ENCODE measurements at places on chromosomes 1 and 21.

- no peak overlapping the region for H3K4me3 ChIP-seq
- no peak overlapping the region for H3K27ac ChIP-seq
- no peaks in the 10 kb centered on the region for H3K27me3 ChIP-seq
- H3K4me1 ChIP-seq: no peaks in the 10 kb centered on the region
- no peak for DNase-seq
- H3K36me3 ChIP-seq: peaks cover 3% of the 10 kb centered on the region
Observed at GRCh38 chr1:21269461-21270085, 20.7 kb downstream of the ECE1 start.

DNA sequence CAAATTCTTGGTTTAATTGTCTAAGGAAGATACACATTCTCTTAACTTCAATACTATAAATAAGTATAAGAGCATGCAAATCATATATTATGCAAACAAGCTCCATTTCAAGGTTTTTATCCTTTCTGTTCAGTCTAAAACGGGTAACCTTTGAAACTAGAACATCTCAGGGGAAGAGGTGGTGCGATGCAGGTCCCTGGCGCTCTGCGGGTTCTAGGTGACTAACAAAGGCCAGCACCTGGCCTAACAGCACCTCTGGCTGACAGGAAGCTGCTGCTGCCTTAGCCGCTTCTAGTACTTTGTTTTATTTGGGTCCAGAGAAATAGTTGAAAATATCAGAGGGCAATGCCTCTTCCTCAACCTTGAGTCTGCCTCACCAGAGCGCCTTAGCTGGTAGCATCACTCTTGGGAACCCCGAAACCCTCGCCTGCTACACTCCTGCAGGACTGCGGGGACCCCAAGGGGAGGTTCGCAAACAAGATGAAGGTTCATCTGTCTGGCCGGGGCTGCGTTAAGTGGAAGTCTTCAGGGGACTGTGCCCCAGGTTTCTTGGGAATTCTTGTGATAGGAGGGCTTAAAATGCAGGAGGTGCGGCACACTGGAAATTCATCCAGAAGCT lies 45.5 kb downstream of the PRDM15 start:
- H3K36me3 ChIP-seq: no peaks in the 10 kb centered on the region
- H3K27me3 ChIP-seq: no peaks in the 10 kb centered on the region
- DNase-seq: no peak
- no peak overlapping the region for H3K27ac ChIP-seq
- no peaks in the 10 kb centered on the region for H3K4me1 ChIP-seq
- H3K4me3 ChIP-seq: no peak overlapping the region

- no peaks in the 10 kb centered on the region for H3K4me1 ChIP-seq
- H3K27ac ChIP-seq: no peak overlapping the region
- DNase-seq: no peak
- no peaks in the 10 kb centered on the region for H3K27me3 ChIP-seq
- H3K4me3 ChIP-seq: no peak overlapping the region
- no peaks in the 10 kb centered on the region for H3K36me3 ChIP-seq
Observed at GRCh38 chr1:213268221-213268620, 217.2 kb downstream of the RPS6KC1 start.

GRCh38 chr21:40792691-40793456 lies 54.1 kb downstream of the DSCAM start:
- no peak overlapping the region for H3K27ac ChIP-seq
- DNase-seq: no peak
- no peaks in the 10 kb centered on the region for H3K27me3 ChIP-seq
- no peak overlapping the region for H3K4me3 ChIP-seq
- no peaks in the 10 kb centered on the region for H3K4me1 ChIP-seq

- H3K36me3 ChIP-seq: no peaks in the 10 kb centered on the region
- DNase-seq: no peak
- H3K27me3 ChIP-seq: no peaks in the 10 kb centered on the region
- no peak overlapping the region for H3K4me3 ChIP-seq
- no peaks in the 10 kb centered on the region for H3K4me1 ChIP-seq
Observed at GRCh38 chr1:202264726-202265125, 71.1 kb downstream of the LGR6 start.

DNA sequence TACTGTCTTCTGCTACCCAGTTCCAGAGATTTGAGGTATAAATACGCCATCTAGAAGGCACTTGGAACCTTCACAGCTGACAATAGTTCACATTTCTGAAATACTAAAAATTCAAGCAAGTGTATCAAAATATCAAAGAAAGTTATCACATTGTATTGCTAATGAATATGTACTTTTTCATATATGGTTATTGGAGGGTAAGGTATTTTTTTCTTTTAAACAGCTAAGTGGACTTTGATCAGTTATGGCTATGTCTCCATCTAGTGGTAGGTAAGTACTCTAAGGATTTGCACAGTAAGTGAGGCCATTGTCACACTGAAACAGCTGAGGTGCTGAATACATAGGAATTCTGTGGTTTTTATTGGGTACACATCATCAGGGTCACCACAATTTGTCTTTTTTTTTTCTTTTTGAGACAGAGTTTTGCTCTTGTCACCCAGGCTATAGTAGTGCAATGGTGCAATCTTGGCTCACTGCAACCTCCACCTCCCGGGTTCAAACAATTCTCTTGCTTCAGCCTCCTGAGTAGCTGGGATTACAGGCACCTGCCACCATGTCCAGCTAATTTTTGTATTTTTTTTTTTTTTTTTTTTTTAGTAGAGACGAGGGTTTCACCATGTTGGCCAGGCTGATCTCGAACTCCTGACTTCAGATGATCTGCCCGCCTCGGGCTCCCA lies 49.1 kb upstream of the CR2 start:
- no peak overlapping the region for H3K4me3 ChIP-seq
- peak; percentile 67 for DNase-seq
- H3K4me1 ChIP-seq: no peaks in the 10 kb centered on the region

GRCh38 chr1:174425121-174425520 lies 22.6 kb upstream of the GPR52 start:
- DNase-seq: no peak
- H3K27me3 ChIP-seq: no peaks in the 10 kb centered on the region
- H3K27ac ChIP-seq: no peak overlapping the region
- no peaks in the 10 kb centered on the region for H3K4me1 ChIP-seq
- no peaks in the 10 kb centered on the region for H3K36me3 ChIP-seq

- H3K36me3 ChIP-seq: no peaks in the 10 kb centered on the region
- peaks cover 15% of the 10 kb centered on the region for H3K27me3 ChIP-seq
- no peak for DNase-seq
- no peak overlapping the region for H3K4me3 ChIP-seq
Observed at GRCh38 chr1:184388971-184389370, 2.1 kb downstream of the C1orf21 start.

DNA sequence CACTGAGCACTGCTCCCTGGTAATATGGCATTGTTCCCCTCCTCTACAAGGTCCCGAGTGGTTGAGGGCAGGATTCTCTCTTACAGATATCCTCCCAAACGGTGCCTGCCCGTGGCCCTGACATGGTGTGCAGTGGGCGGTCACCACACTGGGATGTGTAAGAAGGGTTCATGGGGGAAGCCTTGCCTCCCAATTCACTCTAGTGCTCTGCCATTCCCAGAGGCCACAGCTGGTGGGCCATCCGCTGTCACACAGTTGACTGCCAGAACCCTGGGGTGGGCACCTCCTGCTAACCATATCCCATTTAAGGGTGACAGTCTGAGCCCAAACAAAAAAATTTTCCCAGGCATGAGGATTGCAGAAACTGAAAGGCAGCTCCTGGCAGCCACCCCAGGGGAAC lies 9.1 kb downstream of the GJA5 start:
- no peaks in the 10 kb centered on the region for H3K27me3 ChIP-seq
- no peaks in the 10 kb centered on the region for H3K36me3 ChIP-seq
- peaks cover 2% of the 10 kb centered on the region for H3K4me1 ChIP-seq
- H3K4me3 ChIP-seq: no peak overlapping the region

DNA sequence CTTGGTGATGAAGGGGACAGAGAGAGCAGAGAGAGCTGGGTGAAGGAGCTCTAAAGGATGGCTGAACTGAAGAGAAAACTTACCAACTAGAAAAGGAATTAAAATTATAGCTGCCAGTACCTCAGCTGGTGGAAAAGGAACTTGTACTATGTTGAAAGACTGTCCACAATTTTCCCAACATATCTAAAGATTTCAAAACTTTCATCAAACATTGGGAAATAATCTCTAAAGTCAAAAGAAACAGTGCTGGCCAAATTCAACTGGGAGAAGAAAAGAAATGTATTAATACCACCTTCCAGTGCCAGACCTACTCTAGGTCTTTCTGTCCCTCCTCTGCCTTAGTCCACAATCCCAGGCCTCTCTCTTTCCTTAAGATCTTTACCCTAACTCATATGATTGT lies 6.1 kb downstream of the SMG5 start:
- peaks cover 21% of the 10 kb centered on the region for H3K36me3 ChIP-seq
- H3K27ac ChIP-seq: no peak overlapping the region
- H3K4me3 ChIP-seq: no peak overlapping the region
- no peaks in the 10 kb centered on the region for H3K4me1 ChIP-seq

- no peak for DNase-seq
- no peak overlapping the region for H3K4me3 ChIP-seq
- H3K27me3 ChIP-seq: no peaks in the 10 kb centered on the region
- no peaks in the 10 kb centered on the region for H3K36me3 ChIP-seq
- H3K27ac ChIP-seq: no peak overlapping the region
Observed at GRCh38 chr1:234916840-234917239, 211.8 kb downstream of the TOMM20 start.

GRCh38 chr1:55747408-55747841 lies 532.3 kb upstream of the USP24 start:
- no peaks in the 10 kb centered on the region for H3K36me3 ChIP-seq
- no peaks in the 10 kb centered on the region for H3K4me1 ChIP-seq
- H3K27me3 ChIP-seq: no peaks in the 10 kb centered on the region
- DNase-seq: no peak
- H3K27ac ChIP-seq: no peak overlapping the region
- H3K4me3 ChIP-seq: no peak overlapping the region

- no peaks in the 10 kb centered on the region for H3K27me3 ChIP-seq
- no peaks in the 10 kb centered on the region for H3K4me1 ChIP-seq
- no peaks in the 10 kb centered on the region for H3K36me3 ChIP-seq
- H3K4me3 ChIP-seq: no peak overlapping the region
- no peak overlapping the region for H3K27ac ChIP-seq
- no peak for DNase-seq
Observed at GRCh38 chr1:66213491-66213890, 320.5 kb upstream of the SGIP1 start.

- DNase-seq: peak; percentile 91
- H3K36me3 ChIP-seq: no peaks in the 10 kb centered on the region
- peaks cover 7% of the 10 kb centered on the region for H3K4me1 ChIP-seq
- H3K27ac ChIP-seq: peak overlapping the region; percentile 68
- no peak overlapping the region for H3K4me3 ChIP-seq
- no peaks in the 10 kb centered on the region for H3K27me3 ChIP-seq
Observed at GRCh38 chr1:12615865-12616708, 1.9 kb downstream of the DHRS3 start.

DNA sequence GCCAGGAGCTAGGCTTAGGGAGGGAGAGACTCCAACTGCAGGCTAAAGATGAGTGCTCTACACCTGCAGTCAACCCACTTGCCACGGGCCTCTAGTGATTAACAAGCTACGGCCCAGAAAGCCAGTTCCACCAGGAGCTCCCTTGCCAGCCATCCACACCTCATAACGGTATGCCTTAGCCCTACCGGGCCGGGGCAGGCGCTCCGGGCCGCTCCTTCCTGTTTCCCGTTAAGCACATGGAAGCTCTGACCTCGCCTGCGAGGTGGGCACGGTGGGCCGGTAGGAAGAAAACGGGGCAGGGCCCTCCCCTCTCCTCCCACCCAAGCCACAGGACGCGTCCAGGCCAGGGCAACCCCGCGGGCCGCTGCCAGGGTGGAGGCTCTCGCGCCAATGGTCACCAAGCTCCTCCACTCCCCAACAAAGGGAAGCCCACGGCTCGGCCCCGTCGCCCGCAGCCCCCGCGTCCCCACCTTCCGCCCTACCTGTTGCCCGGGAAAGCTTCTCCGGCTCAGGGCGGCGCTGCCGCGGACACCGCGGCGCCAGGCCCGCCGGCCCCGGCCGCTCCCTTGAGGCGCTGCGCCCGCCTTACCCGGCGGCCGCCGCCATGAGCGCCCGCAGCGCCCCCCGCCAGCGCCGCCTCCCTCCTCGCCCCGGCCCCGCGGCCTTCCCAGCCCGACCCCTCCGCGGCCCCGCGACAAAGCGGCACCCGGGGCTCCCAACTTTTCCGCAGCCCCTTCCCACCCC lies 627 bp downstream of the CERS2 start:
- H3K36me3 ChIP-seq: no peaks in the 10 kb centered on the region
- peak; percentile 50 for DNase-seq
- no peaks in the 10 kb centered on the region for H3K27me3 ChIP-seq
- H3K27ac ChIP-seq: peak overlapping the region; percentile 84

DNA sequence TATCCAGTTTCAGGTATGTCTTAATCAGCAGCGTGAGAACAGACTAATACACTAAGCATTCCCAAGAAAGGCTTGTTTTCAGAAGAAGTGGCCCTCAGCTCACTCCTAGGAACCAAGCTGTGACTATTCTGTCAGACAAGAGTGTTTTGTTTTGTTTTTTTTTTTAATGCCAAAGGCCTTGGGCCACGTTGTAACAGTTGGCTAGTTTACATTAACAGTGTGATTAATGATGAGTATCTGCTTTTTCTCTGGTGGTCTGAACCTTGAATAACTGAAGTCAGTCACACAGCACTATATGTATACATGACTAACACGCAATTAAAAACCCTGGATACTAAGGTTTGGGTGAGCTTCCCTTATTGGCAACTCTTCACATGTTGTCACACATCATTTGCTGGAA lies 21.9 kb downstream of the DPYD start:
- H3K4me3 ChIP-seq: no peak overlapping the region
- H3K36me3 ChIP-seq: no peaks in the 10 kb centered on the region
- no peak for DNase-seq

DNA sequence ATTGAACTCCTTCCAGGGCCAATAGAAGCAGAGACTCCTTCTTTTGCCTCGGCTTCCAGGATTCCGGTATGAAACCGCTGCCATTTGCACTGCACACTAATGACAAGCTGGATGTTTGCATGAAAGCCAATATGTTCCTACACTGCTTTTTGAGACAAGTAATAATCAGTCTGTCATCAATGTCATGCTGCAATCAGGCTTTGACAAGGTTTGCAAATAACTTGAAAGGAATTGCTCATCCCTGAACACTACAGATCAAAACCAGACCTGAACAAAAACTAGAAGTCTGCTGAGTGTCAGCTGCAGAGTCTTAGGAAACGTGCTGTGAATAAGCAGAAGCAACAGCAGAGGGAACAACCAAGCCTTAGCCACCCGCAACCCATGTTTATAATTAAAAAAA lies 720.7 kb upstream of the CXADR start:
- H3K4me3 ChIP-seq: no peak overlapping the region
- no peak for DNase-seq
- no peaks in the 10 kb centered on the region for H3K36me3 ChIP-seq

- H3K27me3 ChIP-seq: no peaks in the 10 kb centered on the region
- H3K4me3 ChIP-seq: no peak overlapping the region
- H3K4me1 ChIP-seq: no peaks in the 10 kb centered on the region
- peak; percentile 90 for DNase-seq
Observed at GRCh38 chr1:19033926-19034680, 77.6 kb upstream of the IFFO2 start.

GRCh38 chr1:16993521-16994038 lies 13.2 kb upstream of the MFAP2 start:
- no peak overlapping the region for H3K4me3 ChIP-seq
- no peak overlapping the region for H3K27ac ChIP-seq
- DNase-seq: no peak
- peaks cover 3% of the 10 kb centered on the region for H3K36me3 ChIP-seq
